Karpas-422 (cell line): ENCODE measurements at places on chromosomes 1 and 21. TPM values are rescaled to one million over a fixed set of nuclear protein-coding genes. Genes with fewer than 3 reads are reported as not detected.

Gene AKNAD1
- total RNA-seq, result not detected in 2 replicates

Gene CAPN9
- not detected in 2 replicates for total RNA-seq

Gene PIGK
- total RNA-seq, result 16.6 and 51.8 TPM in 2 replicates

Gene LMX1A
- not detected in 2 replicates for total RNA-seq

Gene PGLYRP3
- total RNA-seq, result not detected in 2 replicates

Gene ABCA4
- 0.25 TPM in 1 of 2 replicates, not detected in the other for total RNA-seq

Gene CASQ1
- not detected in 2 replicates for total RNA-seq

Gene TSHB
- total RNA-seq, result not detected in 2 replicates

Gene NBPF11
- 12.6 and 14.9 TPM in 2 replicates for total RNA-seq

Gene VWA1
- not detected in 2 replicates for total RNA-seq

Gene ARTN
- 1.0 TPM in 1 of 2 replicates, not detected in the other for total RNA-seq

Gene RXRG
- not detected in 2 replicates for total RNA-seq

Gene SEC16B
- 0.11 TPM in 1 of 2 replicates, not detected in the other for total RNA-seq

Gene IL20
- total RNA-seq, result not detected in 2 replicates

Gene PRAMEF14
- not detected in 2 replicates for total RNA-seq

Gene WNT3A
- total RNA-seq, result not detected in 2 replicates

Gene SH3BGR
- total RNA-seq, result 0.47 TPM in 1 of 2 replicates, not detected in the other

Gene PRAMEF7
- not detected in 2 replicates for total RNA-seq

Gene PRAMEF15
- total RNA-seq, result not detected in 2 replicates

Gene PSEN2
- total RNA-seq, result not detected in 2 replicates
